ENCODE measurements at places on chromosomes 7 and 10. TPM values are rescaled to one million over a fixed set of nuclear protein-coding genes. Genes with fewer than 3 reads are reported as not detected.

The PIP4K2A gene
- 40.1 TPM for total RNA-seq

The SPDYE2 gene
- total RNA-seq = not detected

DNA sequence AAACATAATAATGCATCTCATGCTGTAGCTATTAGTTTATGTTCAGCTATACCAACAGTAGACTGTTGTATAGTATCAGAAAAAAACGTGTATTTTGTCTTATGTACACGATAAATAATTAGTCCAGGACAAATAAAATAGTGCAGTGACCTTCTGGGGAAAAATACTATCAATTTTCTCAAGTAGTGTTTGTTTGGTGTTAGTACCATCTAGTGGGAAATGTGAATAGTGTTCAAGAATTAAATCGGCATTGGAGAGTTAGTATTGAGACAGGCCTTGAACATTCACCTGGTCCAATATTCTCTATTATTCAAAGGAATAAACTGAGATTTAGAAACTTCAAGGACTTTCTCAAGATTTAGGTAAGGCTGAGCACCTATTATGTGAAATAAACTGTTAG is 21.7 kb upstream of the OR2A5 start:
- peak; percentile 54 for DNase-seq

DNA sequence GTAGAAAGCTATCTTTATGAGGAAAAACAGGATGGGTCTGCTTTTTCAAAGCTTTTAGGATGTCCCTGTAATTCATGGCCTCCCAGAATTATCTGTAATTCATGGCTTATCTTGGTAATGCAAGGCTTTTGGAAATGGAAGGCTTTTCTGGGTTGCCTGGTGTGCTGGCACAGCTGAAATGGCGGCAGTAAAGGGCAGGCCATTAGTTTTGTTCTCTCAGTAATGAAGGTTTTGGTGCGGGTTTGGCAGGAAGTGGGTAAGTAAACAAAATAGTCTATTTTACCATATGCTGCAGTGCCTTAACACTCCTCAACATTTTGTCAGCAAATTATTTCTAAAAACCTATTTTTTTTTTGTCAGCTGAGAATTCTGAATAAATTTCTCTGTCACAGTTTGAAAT is 69.3 kb downstream of the LRGUK start:
- DNase-seq = no peak

DNA sequence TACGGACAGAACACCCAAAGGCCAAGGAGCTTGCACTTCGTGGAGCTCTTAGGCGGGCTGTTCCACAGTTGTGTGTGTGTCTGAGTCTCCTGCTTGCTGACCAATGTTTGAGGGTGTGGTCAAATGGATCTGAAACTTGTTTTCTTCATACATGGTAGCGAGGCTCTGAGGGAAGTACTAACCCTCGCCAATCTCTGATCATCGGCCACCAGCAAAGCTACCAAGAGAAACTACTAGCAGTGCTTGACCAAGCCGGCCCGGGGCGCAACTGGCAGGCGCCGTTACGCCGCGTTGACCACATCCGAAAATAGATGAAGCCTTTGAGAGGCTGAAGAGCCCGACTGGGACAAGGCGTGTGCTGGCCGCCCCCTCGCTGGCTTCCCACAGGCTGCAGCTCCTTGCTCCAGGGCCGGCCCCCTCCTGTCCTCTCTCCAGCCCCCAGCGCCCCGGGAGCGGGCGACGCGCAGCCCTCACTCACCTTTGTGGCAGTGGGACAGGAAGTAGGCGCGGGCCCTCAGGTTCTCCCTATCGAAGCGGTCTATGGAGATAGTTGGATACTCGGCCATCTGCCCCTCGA is 384 bp downstream of the DCLRE1C start:
- DNase-seq = peak; percentile 69

DNA sequence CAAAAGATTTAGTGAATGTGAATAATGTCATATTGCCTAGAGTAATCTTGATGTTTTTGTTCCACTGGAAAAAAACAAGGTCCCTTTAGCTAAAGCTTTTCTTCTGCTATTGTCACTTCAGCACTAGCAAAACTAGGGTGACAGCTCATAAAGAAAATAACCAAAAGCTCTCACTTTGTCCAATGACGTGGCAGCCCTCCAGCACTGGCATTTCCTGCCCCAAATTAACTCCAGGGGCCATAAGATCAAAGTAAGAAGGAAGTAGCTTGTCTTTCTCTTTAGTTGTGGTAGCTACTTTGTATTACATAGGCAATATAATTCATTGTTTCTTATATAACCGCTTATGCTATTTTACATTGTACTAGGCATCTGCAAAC is 47.3 kb downstream of the LRRN3 start:
- DNase-seq = peak; percentile 79

DNA sequence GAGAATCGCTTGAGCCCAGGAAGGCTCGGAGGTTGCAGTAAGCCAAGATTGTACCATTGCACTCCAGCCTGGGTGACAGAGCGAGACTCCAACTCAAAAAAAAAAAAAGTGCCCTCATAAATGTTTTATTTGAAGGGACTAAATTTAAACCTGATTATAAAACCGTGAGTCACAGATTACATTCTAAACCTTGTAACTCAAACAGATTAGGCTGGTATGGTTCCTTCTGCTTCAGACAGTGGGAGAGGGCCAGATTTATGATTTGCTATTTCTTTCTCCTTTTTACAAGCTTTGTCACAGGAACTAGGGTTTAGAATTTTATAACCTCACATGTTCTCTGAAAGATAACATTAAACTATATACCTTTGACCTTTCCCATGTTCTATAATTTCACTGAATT is 801.2 kb upstream of the ZWINT start:
- no peak for DNase-seq
